Nephron progenitor cell (in vitro differentiated cells): ENCODE measurements at places on chromosomes 1 and 21.

DNA sequence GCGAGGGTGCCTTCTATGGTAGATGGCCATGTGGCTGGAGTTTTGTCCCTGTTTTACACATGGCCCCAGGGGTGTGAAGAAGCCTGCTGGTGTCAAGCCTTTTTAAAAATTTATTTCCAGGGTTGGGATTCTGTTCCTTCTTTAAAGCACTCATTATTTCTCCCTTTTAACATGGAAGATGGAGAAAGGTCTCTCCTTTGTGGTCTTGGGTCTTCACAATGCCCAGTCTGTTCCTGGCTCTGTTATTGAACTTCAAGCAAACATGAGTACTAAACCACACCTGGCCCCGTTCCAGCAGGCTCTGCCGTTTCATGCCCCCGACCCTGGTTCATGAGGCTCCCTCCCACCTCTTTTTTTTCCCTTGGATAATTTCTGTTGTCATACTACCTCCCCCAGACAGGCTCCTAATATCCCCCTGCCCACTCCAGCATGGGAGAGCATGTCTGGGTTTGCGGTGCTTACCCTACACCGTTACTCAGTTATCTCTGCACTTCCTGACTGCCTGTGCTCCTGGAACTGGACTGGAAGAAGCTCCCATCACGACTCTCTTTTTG, 121.2 kb upstream of the KIAA0040 start:
- no peak for DNase-seq

DNA sequence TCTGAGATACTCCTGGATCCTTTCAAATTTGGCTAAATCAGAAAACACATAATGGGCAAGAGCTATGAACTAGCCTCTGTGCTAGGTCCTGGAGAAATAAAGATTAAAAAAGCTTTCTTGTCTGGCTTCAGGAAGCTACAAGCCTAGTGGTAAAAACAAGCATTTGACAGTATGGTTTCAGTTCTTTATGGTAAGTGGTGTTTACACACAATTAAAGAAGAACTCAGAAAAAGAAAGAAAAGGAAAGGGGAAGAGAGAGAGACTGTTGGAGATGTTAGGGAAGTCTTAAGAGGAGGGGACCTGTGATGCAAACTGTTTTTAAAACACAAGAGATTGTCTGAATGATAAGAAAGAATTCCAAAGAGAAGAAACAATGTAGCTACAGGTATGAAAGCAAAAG, 1.8 kb downstream of the OR10J1 start:
- no peak for DNase-seq

- DNase-seq = no peak
Measured at GRCh38 chr1:221418346-221418745, 323.5 kb downstream of the DUSP10 start.

GRCh38 chr21:24895885-24896734, 711.2 kb downstream of the MRPL39 start:
- no peak for DNase-seq

GRCh38 chr1:40592107-40592803, 60.8 kb downstream of the ZNF684 start:
- DNase-seq = no peak

- no peak for DNase-seq
Measured at GRCh38 chr1:195335541-195335940, 1272.7 kb downstream of the KCNT2 start.

DNA sequence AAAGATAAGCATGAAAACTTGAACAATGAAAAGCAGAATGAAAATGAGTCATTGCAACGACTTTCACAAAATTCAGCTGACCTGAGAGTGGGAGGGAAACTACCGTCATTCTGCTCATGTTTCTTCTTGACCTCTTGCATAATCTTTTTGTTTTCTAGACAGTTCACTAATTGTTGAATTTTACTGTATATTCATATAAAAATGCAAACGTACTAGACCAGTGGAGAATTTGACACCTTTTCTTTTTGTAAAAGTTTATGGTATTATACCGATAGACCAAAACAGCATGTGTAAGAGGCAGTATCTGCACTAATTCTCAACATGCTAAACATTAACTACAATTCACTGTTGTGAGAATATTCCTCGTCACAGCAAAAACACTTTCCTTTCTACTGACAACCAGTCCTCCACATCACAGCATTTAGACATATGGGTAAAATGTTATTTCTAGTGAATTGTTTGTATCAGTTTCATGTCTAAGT, 137.8 kb downstream of the GREM2 start:
- DNase-seq = no peak

GRCh38 chr1:223338811-223339746, 24.9 kb downstream of the SUSD4 start:
- DNase-seq = no peak

- DNase-seq = no peak
Measured at GRCh38 chr1:189323091-189323490, 1154.6 kb downstream of the BRINP3 start.

DNA sequence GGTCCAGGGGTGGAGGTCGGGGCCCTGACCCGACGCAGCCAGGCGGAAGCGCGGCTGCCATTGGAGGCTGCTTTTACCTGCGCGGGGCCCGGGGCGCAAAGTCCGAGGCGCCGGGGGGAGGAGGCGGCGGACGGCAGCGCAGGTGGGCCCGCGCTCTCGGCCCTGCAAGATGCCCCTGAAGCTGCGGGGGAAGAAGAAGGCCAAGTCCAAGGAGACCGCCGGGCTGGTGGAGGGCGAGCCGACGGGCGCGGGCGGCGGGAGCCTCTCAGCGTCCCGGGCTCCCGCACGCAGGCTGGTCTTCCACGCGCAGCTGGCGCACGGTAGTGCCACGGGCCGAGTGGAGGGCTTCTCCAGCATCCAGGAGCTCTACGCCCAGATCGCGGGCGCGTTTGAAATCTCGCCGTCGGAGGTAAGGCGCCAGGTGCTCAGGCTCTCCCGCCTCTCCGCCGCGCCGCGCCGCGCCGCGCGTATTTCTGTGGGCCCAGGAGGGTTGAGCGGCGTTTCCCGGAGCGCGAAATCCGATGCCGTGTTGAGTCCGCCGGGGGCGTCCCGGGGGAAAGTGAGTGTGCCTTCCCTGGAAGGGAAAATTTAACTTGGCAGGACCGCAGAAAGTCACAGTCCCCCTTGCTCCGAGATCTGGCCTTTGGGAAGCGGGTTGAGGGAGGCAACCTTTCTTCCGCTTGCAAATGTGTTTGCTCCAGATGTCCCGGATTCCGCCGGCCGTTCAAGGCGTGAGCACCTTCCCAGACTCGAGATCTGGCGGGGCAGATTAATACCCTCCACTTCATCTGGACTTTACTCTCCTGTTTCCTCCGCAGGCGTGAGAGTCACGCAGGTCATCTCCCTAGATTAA, at the start of gene GIPC2:
TSS of gene GIPC2 (plus strand) at position 41 of the 853 bp plus-strand sequence. CDS start at position 170, 129 bp downstream.
- DNase-seq = peak; percentile 69

DNA sequence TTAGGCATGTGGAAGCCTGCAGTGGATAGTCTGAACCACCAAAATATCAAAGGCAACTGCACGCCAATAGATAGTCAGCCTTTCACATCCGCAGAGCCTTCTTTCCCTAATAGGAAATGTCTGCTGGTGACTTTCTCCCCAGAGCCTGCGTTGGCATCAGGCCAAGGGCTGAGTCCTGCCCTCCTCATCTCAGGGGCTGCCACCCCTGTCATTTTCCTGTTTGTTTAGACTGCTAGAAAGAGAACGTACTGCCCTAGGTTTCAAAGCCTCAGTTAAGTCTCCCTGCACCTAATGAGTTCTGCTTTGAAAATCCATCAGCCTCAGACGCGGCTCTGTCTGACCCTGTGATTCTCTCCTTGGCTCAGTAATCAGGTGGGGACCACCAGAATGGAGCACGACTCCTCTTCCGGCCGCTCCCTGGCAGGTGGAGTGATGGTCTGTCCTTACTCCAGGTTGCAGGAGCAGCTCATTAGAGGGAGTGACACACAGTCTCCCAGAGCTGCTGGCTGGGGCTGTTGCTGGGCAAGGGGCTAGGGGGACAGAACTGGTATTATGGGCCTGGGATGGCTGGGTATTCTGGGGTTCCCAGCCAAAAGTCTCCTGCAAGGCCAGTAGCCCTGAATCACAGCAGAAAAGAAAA, 27.3 kb downstream of the STUM start:
- no peak for DNase-seq

DNA sequence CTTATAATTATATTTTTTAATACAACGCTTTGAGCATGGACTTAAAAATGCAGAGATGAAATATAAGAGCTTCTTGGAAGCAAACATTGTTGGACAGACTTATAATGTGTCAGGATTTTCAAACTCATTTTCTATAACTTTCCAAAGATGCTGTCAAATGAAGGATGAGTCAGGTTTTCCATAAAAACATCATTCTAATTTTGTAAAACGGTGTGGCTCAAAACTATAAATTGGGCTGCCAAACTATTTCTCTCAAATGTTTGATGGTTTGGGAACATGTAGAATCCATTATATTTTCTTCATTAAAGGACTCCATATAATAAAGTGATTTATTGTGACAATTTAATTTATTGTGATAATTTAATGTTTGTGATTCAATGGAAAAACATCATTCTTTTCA, 511.2 kb downstream of the USP25 start:
- DNase-seq = no peak

DNA sequence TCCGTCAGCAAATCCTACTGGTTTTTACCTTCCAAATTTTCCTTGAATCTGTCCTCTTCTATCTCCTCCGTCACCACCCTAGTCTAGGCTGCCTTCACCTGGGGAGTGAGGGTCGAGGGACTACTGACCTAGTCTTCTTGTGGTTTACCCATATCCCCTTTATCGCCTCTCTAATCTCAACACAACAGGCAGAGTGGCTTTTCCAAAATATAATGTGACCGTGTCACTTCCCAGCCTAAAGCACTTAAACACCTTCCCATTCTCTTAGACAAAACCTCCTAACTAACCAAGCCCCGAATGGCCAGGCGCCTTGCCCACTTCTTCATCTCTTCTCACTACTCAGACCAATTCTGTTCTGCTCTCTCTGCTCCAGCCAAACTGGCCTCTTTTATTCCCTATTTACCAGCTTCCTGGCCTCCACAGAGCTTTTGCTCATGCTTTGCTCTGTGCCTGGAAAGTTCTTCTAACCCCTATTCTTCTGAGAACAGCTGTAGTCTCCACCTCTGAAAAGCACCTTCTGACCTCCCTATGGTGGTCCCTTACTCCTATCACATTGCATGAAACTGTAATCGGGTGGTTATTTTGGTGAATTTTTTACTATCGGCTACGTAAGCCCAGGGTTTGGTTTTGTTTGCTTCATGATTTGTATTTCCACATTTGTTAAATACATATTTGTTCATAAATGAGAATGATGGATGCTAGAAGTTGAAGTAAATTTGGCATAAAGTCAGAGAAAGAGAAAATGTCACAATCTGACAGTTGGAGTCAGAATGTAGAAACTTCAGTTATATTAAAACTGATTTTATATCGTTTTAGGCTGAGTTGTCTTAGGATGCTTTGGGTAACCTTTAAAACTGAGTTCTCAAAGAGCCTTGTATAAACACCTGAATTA, 1.2 kb upstream of the NBPF1 start:
- DNase-seq = no peak

- no peak for DNase-seq
Measured at GRCh38 chr1:36411674-36412648, 14.3 kb upstream of the LSM10 start.

DNA sequence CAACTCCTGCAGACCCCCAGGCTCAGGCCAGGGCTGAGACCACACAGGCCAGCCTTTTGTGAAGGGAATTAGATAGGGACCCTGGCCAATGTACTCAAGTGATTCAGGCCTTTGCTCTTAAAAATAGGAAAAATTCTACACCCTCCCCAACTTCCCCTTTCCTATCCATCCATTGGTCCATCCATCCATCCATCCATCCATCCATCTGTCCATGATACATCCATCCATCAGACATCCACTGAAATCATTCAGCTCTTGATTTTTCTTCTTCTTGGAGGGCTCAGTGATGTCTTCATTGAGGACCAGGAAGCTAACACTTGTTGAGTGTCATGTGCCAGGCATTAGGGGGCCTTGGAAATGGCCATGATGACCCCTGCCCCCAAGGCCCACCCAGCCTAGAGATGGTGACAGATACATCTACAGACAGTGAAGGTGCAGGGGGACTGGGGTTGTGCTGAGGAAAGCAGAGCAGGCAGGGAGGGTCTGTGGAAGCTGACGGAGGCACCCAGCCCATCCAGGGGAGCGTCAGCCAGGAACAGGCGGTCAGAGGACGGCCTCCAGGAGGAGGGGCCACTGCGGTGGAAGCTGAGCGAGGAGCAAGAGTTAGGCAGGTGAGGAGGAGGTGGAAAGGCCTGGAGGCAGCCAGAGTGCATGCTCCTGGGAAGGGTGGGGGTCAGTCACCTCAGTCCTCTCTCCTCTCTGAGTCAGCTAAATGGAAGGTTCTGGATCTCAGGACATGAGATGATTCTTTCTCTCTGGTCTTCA, 81.9 kb downstream of the EPHB2 start:
- peak; percentile 32 for DNase-seq
